ENCODE measurements at places on chromosomes 12 and 14. TPM values are rescaled to one million over a fixed set of nuclear protein-coding genes. Genes with fewer than 3 reads are reported as not detected.
A peak's percentile ranks its signal among the peaks of the same experiment; 100 is the strongest.

The SDR39U1 gene
- total RNA-seq: 37.8 TPM

DNA sequence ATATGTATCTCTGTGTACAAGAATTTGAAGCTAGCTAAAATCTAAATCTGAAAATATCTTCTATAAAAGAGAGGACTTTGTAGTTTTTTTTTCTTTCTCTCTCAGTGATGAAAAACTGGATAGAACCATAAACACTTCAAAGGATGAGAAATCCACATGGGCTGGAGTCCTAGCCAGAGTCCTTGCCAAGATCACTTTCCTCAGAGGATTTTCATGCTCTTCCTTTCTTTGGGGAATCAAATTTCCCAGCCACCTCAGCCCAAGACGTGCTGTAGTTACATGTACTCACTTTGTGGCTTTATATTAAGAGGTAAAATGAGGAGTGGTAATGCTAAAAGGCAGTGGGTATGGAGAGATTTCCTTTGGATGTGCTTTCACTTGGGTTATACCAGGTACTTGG is 110.3 kb downstream of the SLC38A1 start:
- H3K36me3 ChIP-seq: no peaks in the 10 kb centered on the region
- no peak for DNase-seq
- no peaks in the 10 kb centered on the region for H3K27me3 ChIP-seq
- H3K27ac ChIP-seq: no peak overlapping the region

DNA sequence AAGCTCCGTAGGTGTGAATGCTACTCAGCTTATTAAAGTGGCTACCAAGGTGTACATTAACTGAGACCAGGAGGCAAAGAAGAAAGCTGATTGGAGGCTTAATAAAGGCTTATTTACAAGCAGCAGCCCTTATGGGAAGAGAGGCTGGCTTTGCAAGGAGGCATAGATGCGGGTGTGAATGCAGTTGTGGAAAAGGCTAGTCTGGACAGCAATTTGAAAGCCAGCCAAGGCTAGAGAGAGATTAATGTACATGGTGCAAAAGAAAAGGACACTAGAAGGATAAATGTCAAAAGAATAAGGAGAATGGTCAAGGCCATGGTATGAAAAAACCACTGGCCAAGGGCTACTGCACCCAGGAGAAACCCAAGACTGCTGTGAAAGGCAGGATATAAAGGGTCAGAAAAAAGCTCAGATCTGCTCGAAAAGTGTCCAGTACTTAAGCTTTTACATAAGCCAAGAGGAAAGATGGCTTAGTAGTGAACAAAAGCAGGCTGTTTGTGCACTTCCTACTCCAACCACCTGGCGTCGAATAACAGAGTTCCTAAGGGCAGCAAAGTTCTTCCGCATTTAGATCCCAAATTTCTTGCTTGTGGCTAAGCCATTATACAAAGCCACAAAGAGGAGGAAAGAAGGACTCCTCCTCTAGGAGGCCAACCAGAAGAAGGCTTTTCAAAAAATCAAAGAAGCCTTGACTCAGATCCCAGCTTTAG is 24.0 kb downstream of the KLRK1 start:
- H3K4me3 ChIP-seq: peak overlapping the region; percentile 30
- H3K36me3 ChIP-seq: no peaks in the 10 kb centered on the region
- H3K27me3 ChIP-seq: no peaks in the 10 kb centered on the region
- peak; percentile 3 for DNase-seq
- H3K4me1 ChIP-seq: peaks cover 36% of the 10 kb centered on the region

The GPD1 gene
- 1.4 TPM for total RNA-seq

GRCh38 chr14:89205137-89205740 is 211.8 kb downstream of the FOXN3 start:
- no peak overlapping the region for H3K4me3 ChIP-seq
- no peaks in the 10 kb centered on the region for H3K27me3 ChIP-seq
- no peaks in the 10 kb centered on the region for H3K36me3 ChIP-seq
- H3K4me1 ChIP-seq: peaks cover 35% of the 10 kb centered on the region

The SLCO1B1 gene
- not detected for total RNA-seq

GRCh38 chr14:59844186-59844812 is 26.3 kb downstream of the RTN1 start:
- DNase-seq: no peak
- H3K27ac ChIP-seq: no peak overlapping the region
- no peaks in the 10 kb centered on the region for H3K27me3 ChIP-seq

The RIMKLB gene
- 113 TPM for total RNA-seq

Measured in neural progenitor cell (in vitro differentiated cells).